AG04449 (cell line): ENCODE measurements at places on chromosomes 16 and 17.

DNA sequence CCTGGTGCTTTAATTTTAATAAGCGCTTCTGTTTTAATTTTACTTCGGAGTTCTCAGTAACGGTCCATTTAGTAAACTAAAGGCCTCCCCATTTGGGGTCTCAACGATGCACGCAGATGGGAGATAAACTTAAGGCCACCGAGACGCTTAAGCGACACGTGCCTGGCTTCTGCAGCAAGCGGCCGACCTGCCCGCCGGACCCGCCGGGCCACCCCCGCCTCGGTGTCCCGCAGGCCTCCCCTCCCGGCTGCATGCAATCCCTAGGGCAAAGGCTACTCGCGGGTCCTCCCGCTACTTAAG lies 592 bp downstream of the GCSH start:
- no peak for DNase-seq

GRCh38 chr16:1984347-1985225 lies 593 bp downstream of the GFER start:
- no peak for DNase-seq

- no peak for DNase-seq
Observed at GRCh38 chr16:49709057-49709456, 146.9 kb downstream of the ZNF423 start.

DNA sequence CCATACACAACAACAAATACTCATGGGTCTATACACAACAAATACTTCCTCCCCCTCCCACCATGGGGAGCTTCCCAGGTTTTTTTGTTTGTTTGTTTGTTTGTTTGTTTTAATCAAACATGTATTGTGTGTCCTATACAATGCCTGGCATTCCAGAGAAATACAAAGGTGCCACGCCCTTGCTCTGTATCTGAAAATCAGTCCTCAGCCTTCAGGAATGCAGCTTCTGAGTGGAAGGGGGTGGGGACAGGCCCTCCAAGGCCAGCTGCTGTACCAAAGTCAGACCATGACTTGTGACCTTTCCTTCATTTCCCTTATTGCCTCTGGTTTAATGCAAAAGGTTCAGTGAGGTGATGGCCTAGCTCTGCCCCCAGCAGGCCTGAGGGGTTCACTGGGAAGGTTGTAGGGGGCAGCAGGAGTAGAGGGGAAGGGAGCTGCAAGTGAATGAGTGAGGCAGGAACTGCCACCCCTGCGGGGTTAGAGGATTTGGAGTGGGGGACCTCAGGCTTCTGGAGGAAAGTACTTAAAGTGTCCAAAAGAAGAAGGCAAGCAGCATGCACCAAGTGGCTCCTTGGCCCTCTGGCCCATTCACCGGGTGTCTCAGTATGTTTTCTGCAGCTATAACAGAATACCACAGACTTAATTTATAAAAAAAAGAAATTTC lies 105.2 kb downstream of the CLEC16A start:
- DNase-seq, result no peak

GRCh38 chr17:37082311-37082860 lies 133.6 kb downstream of the AATF start:
- DNase-seq, result no peak
